ENCODE measurements at places on chromosomes 7 and 10. TPM values are rescaled to one million over a fixed set of nuclear protein-coding genes. Genes with fewer than 3 reads are reported as not detected.

DNA sequence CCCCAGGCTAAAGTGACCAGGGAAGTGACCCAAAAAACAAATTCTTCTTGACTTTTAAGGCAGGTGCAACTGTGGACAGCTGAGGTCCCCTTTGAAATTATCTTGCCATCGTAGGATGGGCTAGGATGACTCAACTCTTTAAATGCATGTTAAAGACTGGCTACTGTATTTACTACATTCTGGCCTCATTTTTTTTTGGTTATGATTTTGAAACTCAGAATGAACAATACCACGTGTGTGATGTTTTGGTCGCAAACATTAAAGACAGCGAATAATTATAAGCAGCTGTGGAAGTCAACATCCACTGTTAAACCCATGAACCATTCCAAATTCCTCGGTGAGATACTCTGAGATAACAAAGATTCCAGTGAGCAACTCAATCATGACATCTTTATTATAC, 1.2 kb upstream of the SLC13A4 start:
- H3K27ac ChIP-seq, result no peak overlapping the region
- no peak overlapping the region for H3K4me3 ChIP-seq
- H3K4me1 ChIP-seq, result no peaks in the 10 kb centered on the region
- H3K27me3 ChIP-seq, result no peaks in the 10 kb centered on the region
- DNase-seq, result no peak

GRCh38 chr10:98267069-98267893, 713 bp downstream of the LOXL4 start:
- H3K4me1 ChIP-seq, result peaks cover 28% of the 10 kb centered on the region
- H3K27me3 ChIP-seq, result no peaks in the 10 kb centered on the region
- no peaks in the 10 kb centered on the region for H3K36me3 ChIP-seq
- DNase-seq, result no peak
- peak overlapping the region; percentile 81 for H3K27ac ChIP-seq

GRCh38 chr10:116477986-116478664, 50.5 kb downstream of the PNLIPRP3 start:
- H3K4me1 ChIP-seq, result no peaks in the 10 kb centered on the region
- no peak overlapping the region for H3K27ac ChIP-seq
- H3K4me3 ChIP-seq, result no peak overlapping the region
- no peak for DNase-seq
- no peaks in the 10 kb centered on the region for H3K27me3 ChIP-seq
- no peaks in the 10 kb centered on the region for H3K36me3 ChIP-seq

DNA sequence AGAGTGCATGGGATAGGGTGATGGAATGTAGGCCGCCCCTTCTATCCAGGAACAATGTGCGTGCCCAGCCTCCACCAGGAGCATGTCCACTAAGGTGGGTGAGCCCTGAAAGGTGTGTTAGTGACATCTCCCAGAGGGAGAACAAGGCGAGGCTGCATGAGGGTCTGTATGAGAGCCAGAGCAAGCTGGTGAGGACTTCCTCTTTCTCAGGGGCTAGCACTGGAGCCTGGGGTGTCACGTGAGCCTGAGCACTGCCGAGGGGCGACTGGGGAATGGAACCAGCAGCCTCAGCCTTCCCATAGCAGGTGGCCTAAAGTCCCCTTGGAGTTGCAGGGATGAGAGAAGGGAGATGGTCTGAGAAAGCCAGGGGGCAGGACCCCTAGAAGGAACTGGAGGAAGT, 156.3 kb upstream of the COBL start:
- no peak overlapping the region for H3K4me3 ChIP-seq
- DNase-seq, result no peak
- H3K4me1 ChIP-seq, result no peaks in the 10 kb centered on the region

DNA sequence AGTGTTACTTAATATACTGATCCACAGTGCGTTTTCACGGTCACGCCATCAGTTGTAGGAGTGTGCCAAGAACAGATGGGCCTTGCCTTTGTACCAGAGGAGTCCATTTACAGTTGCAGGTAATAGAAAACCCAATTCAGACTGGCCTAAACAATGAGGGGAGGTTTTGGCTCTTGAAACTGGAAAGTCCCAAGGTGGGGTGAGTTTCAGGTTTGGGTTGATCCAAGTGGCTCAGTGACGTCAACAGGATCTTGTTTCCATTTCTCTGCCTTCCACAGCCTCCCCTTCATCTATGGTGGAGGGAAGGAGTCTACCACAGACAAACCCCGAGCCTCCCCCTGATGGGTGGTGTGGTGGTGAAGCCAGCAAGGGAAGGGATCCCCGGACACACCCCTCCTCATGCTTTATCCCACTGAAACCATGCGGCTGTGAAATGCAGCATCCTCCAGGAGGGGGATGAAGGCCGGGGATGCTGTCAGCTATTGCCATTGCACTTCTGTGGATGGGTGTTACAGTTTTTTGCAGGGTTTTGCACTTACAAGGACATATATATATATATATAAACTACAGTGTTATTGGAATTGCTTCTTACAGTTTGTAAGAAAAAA, 14.8 kb upstream of the SH2D4B start:
- no peak for DNase-seq
- peaks cover 5% of the 10 kb centered on the region for H3K36me3 ChIP-seq
- H3K27ac ChIP-seq, result peak overlapping the region; percentile 77
- no peaks in the 10 kb centered on the region for H3K27me3 ChIP-seq
- no peak overlapping the region for H3K4me3 ChIP-seq

GRCh38 chr10:47453141-47454007, 30.5 kb downstream of the ANXA8 start:
- no peaks in the 10 kb centered on the region for H3K27me3 ChIP-seq
- no peak for DNase-seq
- H3K4me3 ChIP-seq, result no peak overlapping the region
- no peaks in the 10 kb centered on the region for H3K36me3 ChIP-seq
- H3K27ac ChIP-seq, result no peak overlapping the region
- peaks cover 33% of the 10 kb centered on the region for H3K4me1 ChIP-seq

DNA sequence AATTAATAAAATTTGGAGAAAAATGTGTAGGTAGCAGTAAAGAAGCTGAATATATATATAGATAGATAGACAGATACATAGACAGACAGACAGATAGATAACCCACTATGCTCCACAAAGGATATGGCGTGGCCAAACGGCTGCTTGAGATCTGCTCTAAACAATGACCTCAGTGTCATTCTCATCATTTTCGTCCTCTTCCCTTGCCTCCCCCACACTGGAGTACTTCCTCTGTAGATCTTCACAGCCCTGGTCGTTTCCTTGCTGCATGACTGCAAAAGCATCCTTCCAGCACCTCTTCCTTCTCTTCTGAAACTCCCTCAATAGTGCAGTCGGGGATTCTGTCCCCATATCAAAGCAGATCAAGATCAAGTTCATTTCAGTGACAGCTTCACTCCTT, 35.6 kb upstream of the ATP6V0A4 start:
- H3K27ac ChIP-seq, result no peak overlapping the region
- DNase-seq, result no peak
- H3K4me1 ChIP-seq, result no peaks in the 10 kb centered on the region
- H3K4me3 ChIP-seq, result no peak overlapping the region

- no peak overlapping the region for H3K27ac ChIP-seq
- H3K36me3 ChIP-seq, result no peaks in the 10 kb centered on the region
- no peak for DNase-seq
- H3K4me1 ChIP-seq, result no peaks in the 10 kb centered on the region
- H3K4me3 ChIP-seq, result no peak overlapping the region
Measured at GRCh38 chr7:118109607-118110006, 74.4 kb upstream of the LSM8 start.

DNA sequence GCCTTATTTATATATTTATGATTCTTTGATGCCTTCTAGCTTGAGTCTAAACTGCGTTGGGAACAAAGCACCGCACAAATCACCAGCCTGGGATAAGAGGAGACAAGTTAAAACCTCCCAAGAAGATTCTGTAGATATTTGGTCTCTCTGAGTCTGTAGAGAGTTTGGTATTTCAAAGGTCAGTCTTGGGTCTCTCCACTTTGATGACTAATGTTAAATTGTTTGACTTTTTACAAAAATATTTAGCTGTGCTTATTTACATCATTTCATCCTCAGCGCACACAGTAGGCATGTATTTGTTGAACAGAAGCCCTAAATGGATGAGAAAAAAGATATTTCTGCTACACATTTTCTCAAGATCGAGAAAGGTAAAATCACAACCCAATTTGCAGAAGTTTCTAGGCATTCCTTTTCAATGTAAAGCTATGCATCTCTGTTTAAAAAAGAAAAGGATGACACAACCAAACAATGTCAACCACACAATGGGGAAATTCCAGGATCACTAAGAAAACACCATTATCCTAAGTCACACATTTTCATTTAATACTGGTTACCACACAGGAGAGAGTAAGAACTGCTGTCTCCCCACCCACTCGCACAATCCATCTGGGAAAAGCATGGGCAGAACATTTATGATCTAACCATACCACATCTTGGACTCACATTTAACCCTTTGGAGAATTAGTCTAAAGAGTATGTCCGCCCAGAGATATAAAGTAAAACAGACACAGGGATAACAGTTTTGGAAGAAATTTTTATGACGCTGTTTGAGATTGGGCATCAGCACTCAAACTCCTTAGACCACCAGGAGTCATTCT, 4.4 kb downstream of the CDK6 start:
- no peaks in the 10 kb centered on the region for H3K27me3 ChIP-seq
- peak overlapping the region; percentile 79 for H3K4me3 ChIP-seq
- H3K36me3 ChIP-seq, result no peaks in the 10 kb centered on the region
- peak overlapping the region; percentile 77 for H3K27ac ChIP-seq
- peak; percentile 38 for DNase-seq
- H3K4me1 ChIP-seq, result peaks cover 24% of the 10 kb centered on the region

DNA sequence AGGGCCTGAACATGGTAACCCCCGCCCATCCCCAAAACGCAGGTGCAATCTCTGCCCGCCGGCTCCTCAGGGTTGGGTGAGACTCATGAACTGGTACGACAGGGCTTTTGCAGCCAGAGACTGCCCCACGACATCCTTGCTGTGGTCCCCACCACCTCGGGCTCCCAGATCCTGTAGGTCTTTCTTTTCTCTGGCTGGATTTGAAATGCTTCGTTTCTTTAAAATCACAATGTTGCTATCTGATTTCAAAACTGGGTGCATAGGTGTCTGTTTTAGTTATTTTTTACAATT, 21.9 kb downstream of the WDR86 start:
- H3K36me3 ChIP-seq, result no peaks in the 10 kb centered on the region
- 0 out of 2 replicates have a peak, but pooled peaks cover 1% of the 10 kb centered on the region for H3K4me1 ChIP-seq
- no peak overlapping the region for H3K27ac ChIP-seq
- no peak overlapping the region for H3K4me3 ChIP-seq
- H3K27me3 ChIP-seq, result no peaks in the 10 kb centered on the region

GRCh38 chr10:28343252-28343651, 40.4 kb upstream of the MPP7 start:
- H3K36me3 ChIP-seq, result no peaks in the 10 kb centered on the region
- H3K27me3 ChIP-seq, result no peaks in the 10 kb centered on the region
- H3K27ac ChIP-seq, result no peak overlapping the region

DNA sequence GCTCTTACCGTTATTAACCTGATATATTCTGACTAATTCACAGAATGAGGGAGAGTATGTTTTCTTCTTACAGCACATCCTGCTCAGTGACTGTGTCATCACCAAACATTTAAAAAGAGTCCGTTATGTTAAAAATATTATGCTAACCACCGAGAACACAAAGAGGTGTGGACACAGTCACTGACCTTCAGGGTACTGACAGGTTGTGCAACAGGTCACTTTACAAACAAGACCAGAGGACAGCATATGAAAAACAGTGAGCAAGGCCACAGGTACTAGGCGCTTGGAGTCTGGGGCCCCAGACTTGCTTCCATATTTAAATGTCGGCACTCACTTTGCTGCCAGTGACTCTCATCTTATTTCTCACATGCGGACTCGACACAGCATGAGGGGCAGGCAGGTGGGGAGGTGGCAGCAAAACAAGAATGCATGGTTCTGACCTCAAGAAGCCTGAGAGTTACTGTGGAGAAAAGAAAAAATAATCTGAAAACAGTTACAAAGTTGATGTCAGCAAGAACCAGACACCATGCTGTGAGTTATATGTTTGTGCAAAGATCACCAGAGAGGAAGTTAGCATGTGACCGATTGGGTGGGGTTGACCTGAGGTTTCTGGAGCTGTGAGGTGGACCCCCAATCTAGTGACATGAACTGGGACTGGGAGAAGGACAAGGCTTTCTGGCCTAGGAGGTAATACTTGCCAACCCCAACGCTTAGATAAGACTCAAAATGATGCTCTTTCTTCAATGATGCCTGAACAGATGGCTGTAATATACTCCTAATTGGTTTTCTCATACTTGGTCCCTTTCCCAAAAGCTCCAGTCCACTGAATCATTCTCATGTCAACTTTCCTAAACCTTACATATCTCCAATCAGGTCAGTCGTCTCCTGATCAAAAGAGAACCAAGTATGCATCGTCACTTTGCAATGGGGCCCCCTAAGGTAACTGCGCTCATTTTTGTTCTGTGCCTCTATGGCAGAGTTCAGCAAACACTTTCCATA, 102.4 kb downstream of the HIPK2 start:
- no peak for DNase-seq
- no peak overlapping the region for H3K4me3 ChIP-seq
- H3K27ac ChIP-seq, result peak overlapping the region; percentile 63

GRCh38 chr10:126422567-126422966, 34.3 kb upstream of the ADAM12 start:
- no peaks in the 10 kb centered on the region for H3K27me3 ChIP-seq
- no peak overlapping the region for H3K4me3 ChIP-seq

DNA sequence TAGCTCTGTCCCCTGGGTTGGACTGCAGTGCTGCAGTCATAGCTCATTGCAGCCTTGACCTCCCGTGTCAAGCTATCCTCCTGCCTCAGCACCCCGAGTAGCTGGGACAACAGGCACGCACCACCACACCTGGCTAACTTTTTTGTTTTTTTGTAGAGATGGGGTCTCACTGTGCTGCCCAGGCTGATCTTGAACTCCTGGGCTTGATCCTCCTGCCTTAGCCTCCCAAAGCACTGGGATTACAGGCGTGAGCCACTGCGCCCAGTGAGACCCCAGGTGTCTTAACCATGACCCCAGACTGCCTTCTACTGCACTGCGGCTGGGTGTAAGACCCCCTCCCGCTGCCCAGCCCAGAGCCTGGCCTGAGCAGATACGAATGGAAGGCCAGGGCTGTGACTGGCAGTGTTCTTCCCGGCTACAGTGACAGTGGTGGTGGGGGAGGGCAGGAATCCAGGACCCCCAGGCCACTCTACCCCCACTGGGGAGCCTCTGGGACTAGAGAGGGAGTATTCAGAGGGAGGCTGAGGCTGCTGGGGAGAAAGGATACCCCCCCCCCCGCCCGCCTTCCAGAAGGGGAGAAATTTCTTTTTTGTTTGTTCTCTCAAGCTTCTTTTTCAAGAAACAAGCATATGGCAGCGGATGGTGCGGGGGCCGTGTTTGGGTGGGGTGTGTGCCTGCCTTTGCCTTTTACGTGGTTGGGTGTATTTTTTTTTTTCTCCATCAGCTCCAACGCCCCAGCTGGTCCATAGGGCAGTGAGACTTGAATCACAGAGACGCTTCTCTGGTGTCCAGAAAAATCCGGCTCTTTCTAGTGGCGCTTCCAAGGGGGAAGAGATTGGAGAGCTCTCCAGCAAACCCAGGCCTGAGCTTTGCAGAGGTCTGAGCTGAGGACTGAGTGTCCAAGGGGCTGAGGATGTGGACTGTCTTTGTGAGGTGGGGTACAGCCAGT, 36.6 kb downstream of the GTF2IRD1 start:
- H3K4me3 ChIP-seq, result no peak overlapping the region
- peaks cover 1% of the 10 kb centered on the region for H3K36me3 ChIP-seq
- H3K27ac ChIP-seq, result no peak overlapping the region
- H3K4me1 ChIP-seq, result peaks cover 5% of the 10 kb centered on the region

- no peak overlapping the region for H3K27ac ChIP-seq
- H3K27me3 ChIP-seq, result no peaks in the 10 kb centered on the region
- no peaks in the 10 kb centered on the region for H3K36me3 ChIP-seq
- H3K4me1 ChIP-seq, result peaks cover 11% of the 10 kb centered on the region
- no peak for DNase-seq
- H3K4me3 ChIP-seq, result no peak overlapping the region
Measured at GRCh38 chr7:50853311-50853710, 70.6 kb upstream of the GRB10 start.

Gene CHN2
- total RNA-seq, result 16.5 TPM

Gene CAV2
- 17.6 TPM for total RNA-seq

Gene HMX2
- 1.7 TPM for total RNA-seq

Gene IL2RA
- not detected for total RNA-seq
